ENCODE measurements at places on chromosomes 1 and 21.

DNA sequence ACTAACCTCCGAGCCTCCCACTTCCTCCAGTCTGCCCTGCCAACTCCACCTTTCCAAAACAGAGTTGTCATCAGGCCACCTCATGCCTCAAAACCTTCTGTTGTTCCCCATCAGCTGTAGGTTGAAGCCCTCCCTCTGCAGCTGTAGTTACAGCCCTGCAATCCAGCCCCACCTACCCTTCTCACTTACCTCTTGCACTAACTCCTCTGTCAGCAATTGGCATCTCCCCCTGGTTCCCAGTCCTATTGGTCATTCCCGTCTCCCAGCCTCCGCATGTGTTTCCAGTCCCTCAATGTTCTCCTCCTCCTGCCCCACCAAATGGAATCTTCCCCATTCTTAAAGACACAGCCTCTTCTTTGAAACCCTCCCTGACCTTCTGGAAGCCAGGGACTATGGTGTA is 100.1 kb upstream of the GCLM start:
- no peak for DNase-seq

GRCh38 chr1:45755697-45756096 is 5.2 kb upstream of the IPP start:
- DNase-seq = no peak

- DNase-seq = no peak
Measured at GRCh38 chr21:29075706-29076466, 2.4 kb upstream of the CCT8 start.

- DNase-seq = peak; percentile 99
Measured at GRCh38 chr1:59150577-59151386, 146.1 kb upstream of the FGGY start.

DNA sequence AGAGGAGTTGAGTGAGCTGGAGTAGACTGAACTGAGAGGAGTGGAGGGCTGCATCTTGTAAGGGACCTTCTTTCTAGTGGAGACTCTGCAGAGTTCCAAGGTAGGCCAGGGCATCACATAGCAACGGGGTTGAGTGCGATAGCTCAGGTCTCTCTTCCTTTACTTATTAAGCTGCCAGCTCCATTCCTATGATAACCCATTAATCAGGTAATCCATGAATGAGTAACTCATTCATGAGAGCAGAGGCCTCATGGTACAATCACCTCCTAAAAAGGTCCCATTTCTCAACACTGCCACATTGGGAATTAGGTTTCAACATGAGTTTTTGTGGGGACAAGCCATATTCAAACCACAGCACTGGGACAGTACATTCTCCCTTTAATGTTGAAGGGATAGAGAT is 21.3 kb downstream of the VN1R5 start:
- DNase-seq = no peak

GRCh38 chr1:40712405-40712944 is 21.0 kb downstream of the NFYC start:
- no peak for DNase-seq

- no peak for DNase-seq
Measured at GRCh38 chr1:21117597-21118001, 59.1 kb downstream of the EIF4G3 start.

DNA sequence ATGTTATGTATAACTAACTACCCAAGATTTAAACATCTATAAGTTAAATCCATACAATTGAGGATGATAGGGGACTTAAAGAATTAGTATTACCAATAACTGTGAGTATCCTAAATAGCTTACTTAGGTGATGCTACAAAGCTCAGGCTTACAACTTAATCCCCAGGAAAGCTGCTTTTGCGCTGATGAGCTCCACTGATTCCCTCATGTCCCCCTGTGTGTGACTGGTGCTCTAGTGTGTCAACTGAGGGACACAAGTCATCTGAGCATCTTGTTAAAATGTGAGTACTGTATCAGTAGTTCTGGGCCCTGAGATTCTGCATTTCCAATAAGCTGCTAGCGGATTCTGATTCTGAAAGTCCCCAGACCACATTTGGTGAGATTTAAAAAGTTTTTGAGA is 1458.8 kb downstream of the MRPL39 start:
- no peak for DNase-seq
